ENCODE measurements at places on chromosomes 1 and 21.

DNA sequence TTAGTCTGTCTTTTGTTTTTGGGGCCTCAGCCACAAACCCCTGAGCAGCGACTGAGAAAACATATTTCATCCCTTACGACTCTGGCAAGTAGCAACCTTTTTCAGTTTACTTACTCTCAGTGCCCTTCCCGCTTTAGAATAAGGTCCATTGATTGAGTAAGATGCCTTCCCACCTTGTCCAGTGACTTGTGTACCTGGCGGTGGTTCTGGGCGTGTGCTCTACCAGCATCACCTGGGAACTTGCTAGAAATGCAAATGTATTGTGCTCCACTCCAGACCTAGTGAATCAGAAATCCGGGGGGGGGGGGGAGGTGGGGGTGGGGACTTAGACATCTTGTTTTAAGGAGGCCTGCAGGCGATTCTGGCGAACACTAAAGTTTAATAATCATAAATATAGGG is 72.1 kb downstream of the S1PR1 start:
- DNase-seq: no peak

- no peak for DNase-seq
These were observed 11.9 kb upstream of the NIBAN1 start for GRCh38 chr1:184986250-184986649.

GRCh38 chr1:66085600-66085999 is 292.9 kb downstream of the PDE4B start:
- no peak for DNase-seq

DNA sequence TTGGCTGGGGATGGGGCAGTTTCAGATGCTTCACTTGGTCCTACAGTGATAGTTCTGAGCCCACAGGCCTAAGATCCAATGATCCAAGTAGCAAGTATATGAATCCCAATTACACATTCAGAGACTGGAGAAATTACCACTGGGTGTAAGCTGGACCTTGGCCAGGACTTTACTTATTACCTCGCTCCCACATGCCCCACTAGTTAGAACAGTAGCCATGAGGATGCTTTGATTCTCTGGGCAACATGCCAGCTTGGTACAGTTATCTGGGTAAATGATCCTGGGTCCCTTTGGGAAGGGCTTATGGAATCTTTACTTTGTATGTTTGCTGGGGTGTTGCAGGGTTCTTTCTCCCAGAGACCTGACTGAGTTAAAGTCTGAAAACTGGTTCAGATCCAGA is 5.0 kb upstream of the FCAMR start:
- no peak for DNase-seq

DNA sequence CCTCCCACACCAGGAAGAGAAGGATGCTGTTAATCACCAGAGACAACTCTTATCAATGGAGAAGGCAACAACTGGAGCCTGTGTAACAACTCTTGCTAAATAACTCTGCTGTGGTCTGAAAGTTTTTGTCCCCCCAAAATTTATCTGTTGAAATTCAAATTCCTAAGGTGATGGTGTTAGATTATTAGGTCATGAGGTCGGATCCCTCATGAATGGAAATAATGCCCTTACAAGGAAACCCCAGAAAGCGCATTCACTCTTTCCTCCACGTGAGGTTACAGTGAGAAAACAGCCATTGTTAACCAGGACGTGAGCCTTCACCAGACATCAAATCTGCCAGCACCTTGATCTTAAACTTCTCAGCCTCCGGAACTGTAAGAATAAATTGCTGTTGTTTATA is 141.9 kb upstream of the CXADR start:
- DNase-seq: no peak

- DNase-seq: no peak
These were observed 20.0 kb upstream of the ZNF326 start for GRCh38 chr1:89974696-89975470.

- DNase-seq: no peak
These were observed 48.2 kb downstream of the RPAP2 start for GRCh38 chr1:92346866-92347640.

DNA sequence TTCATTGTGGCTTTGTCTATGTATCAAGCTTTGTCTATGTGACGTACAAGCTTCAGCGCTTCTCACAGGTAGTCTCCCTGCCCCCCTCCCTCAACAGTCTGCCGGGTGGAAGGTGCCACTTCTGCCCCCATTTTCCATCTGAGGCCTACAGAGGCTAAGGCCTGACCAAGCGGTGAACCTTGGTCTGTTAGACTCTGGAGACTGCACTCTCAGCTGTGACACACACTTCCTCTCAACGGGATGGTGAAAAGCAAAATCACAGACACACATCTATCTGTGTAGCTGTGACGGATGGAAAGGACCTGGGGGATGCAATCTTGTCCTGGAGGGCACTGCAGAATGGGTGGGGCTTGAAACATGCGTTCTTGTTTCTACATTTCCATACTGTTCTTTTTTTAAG is 152.9 kb upstream of the EDN2 start:
- no peak for DNase-seq

- no peak for DNase-seq
These were observed 35.7 kb downstream of the RGS5 start for GRCh38 chr1:163166886-163167555.

DNA sequence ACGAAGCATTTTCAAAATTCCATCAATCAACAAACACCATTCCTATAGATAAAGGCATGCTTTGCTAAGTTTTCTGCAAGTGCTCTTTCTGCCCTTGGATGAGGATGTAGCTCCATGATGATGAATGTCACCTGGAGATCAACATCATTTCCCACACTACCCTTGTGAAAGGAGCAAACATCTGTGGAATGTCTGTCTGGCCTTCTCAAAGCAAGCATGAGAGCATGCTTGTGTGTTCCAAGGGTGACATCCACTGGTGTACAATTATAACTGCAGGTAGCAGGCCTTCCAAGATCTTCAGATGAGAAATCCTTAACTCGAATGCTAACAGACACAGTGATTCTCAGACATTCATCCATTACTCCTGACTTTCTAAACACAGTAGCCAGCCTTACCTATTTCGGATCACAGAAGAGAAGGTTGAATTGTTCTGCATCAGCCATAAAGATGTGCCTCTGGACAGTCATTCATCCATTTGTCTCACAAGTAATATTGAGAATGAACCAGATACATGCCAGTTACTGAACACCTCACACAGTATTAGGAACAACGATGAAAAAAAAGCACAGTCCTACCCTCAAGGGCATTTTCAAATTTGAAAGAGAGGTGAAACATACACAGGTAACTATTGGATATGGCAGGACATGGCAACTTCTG is 162.4 kb downstream of the TPR start:
- no peak for DNase-seq

DNA sequence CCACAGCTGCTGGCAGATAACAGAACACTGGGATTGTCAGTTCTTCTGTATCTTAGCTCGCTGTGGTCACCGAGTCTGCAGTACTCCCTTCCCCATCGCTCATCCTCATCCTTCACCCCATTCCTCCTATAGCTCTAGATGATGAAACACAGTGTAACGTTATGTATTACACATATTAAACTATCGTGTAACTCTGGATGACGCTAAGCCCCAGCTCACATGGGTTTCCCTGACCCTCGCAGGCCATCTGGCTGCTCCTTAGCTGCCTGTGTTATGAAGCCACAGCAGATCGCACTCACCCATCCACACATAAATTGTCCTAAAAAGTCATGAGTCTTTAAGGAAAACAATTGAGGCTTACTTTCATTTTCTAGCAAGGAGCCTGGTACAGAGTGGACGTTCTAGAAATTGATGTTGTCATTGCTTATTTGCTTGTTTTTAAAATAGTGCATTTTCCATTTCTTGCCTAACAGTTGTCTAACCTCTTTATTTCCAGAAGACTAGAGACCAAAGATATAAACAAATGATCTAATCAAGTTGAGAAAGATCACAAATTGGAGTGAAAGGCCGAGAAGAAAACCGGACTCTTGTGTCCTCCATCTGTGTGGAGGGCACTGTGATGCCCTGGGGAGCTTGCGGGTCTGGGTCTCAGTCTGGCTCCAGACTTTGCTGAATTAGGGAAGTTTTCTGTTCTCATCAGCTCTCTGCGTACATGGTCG is 24.3 kb upstream of the PCP4 start:
- no peak for DNase-seq

DNA sequence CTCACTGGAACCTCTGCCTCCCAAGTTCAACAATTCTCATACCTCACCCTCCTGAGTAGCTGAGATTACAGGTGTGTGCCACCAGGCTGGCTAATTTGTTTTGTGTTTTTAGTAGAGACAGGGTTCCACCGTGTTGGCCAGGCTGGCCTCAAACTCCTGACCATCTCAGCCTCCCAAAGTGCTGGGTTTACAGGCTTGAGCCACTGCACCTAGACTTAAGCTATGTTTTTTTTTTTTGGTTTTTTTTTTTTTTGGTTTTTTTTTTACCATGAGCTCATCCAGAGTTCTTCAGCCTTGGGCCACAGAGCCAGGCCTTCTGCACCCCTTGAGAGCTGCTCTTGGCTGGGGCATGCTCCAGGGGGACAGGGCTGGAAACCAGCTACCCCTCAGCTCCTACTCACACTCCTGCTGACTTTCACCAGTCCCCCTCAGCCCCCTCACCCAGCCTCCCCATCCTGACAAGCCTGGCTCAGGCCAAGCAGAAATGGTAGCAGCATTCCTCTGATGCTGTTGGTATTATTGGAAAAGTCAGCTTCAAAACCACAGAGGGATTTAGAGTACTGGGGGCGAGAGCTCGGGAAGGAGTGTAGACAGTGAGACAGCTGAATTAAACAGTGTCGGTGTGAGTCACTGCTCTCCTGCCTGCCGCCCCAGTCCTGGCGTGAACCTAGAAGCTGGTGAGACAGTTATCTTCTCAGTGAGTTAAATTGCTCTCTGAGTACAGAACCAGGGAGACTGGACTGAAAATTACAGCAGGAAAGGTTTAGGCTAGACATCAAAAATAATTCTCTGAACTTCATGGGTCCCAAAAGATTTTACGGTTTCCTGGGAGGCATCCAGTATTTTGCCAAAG is 63.7 kb downstream of the NAV1 start:
- DNase-seq: no peak

DNA sequence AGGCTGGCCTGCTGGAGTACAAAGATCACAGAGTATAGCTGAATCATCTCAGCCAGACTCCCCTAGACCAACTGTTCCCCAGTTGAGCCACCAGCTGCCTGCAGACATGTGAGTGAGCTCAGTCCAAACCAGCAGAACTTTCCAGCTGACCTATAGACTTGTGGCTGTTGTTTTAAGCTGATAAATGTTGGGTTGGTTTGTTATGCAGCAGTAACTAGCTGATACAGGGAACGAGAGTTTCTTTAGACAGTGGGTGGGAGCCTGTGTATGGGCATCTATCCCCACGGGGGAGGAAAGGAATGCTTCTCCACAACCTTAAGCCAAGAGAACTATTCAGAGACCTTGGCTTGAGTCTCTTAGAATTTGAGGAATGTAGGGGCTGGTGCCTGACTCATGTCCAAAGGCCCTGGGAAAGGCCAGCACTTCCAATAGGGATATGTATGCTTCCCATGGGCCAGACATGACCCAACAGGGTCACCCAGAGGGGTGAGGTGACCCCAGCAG is 30.1 kb downstream of the SLC1A7 start:
- DNase-seq: no peak

DNA sequence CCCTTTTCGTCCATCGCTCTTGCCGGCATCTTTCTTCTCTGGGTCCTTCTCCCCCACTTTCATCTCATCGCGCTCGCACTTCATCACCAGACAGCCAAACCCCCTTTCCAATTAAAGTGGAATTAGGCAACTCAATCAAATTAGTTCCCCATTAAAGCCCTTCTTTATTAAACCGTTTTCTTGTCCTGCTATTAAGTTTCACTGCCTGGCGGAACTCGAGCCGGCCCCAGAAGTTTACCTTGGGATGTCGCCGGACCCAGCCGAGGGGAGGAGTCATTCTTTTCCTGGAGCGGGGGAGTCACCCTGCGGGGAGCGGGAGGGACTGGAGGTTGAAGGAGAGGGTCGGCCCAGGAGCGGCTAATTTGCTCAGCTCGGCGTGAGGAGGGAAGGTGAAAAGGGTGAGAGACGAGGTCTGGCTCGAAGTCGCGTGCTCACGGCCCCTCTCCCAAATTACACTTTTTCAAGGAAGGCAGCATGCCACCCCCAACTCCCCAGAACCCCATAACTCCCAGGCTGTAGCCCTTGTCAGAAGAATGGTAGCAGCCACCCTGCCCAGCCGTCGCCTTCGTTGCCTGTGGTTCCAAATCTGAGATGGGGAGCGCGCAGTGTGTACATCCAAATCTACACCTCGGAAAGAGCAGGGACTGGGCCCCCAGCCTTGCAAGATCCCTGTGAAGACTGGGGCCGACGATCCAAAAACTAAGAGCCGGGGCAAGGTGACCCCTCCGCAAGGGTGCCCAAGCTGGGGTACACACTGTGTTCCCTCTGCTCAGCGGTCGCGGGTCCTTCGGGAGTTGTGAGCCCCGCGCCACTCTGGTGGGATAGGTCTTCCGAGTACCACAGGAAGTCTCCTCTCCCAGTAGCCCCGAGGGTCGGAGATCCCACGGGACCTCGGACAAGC is 6.4 kb downstream of the DMRTA2 start:
- DNase-seq: no peak

DNA sequence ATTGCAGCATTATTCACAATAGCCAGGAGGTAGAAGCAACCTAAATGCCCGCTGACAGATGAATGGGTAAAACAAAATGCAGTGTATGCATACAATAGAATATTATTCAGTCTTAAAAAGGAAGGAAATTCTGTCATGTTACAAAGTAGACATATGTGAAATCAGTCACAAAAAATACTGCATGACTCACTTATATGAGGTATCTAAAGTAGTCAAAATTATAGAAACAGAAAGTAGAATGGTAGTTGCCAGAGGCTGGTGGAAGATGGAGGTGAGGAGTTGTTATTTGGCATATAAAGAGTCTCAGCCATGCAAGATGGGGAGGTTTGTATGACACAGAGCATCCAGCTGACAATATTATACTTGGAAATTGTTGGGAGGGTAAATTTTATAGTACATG is 43.0 kb upstream of the EGLN1 start:
- DNase-seq: no peak

DNA sequence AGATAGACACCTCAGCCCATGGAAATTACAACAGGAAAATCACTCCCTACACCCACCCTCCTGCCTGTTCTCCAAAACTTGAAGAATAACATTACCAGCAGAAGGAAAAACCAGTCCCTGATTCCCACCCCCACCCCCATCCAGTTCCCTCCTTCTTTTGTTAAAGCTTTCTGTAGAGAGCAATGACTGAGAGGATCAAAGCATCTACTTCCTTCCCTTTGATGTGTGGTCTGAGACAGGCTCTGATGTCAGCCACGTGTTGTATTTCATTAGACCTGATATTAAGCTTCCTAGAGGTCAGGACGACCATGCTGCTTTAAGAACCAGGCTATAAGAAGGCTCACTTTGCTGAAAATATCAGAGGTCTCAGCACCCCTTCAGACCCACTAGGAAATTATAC is 73.9 kb upstream of the HAO2 start:
- DNase-seq: no peak

GRCh38 chr1:100927276-100927675 is 31.4 kb downstream of the SLC30A7 start:
- DNase-seq: peak; percentile 7

DNA sequence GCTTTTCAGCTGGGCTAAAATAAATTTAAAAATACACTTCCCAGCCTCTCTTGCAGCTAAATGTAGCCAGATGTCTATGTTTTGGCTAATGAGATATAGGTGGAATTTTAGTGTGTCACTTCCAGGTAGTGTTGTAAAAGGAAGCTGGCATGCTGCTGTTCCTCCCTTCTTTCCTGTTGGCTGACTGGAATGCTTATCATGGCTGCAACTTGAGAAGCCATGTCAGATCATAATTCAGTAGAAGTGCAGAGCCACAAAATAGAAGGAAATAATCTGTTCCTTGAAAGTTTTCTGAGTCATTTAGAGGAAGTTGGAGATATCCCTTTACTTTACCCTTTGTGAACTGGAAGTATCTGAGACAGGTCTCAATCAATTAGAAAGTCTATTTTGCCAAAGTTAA is 10.9 kb upstream of the RBM15 start:
- no peak for DNase-seq

GRCh38 chr1:63027176-63027575 is 243.2 kb downstream of the ATG4C start:
- no peak for DNase-seq

Data from stimulated activated CD4-positive, alpha-beta T cell treated with anti-CD3 and anti-CD28 coated beads, Interleukin-15, amount 100 ng/mL, for 1 hour (primary cell).